ENCODE measurements at places on chromosomes 11 and 22. TPM values are rescaled to one million over a fixed set of nuclear protein-coding genes. Genes with fewer than 3 reads are reported as not detected.

DNA sequence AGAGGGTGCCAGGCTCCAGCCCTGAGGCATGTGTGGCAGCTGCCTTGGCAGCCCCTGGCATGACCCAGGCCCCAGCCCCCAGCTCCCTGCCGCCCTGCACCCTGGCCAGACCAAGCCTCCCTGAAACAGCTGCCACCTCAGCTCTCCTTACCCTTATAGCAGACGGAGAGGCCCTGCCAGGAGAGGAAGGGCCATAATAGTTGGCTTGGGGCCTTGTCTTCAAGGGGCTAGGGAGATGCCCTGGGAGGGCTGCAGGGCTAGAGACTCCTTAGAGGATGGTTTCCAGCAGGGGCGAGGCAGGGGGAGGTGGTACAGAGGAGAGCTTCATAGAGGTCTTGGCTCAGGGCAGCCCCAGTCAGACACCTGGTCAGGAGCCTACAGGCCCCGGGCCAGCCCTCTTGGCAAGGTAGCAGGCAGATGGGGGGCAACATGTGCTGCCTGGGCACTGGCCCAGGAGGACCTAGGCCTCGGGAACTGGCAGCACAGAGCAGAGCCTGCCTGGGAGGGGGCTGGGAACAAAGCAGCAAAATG, 13.0 kb downstream of the SMTN start:
- DNase-seq: no peak

- DNase-seq: no peak
Observed at GRCh38 chr11:130634961-130635473, 186.6 kb downstream of the ADAMTS15 start.

DNA sequence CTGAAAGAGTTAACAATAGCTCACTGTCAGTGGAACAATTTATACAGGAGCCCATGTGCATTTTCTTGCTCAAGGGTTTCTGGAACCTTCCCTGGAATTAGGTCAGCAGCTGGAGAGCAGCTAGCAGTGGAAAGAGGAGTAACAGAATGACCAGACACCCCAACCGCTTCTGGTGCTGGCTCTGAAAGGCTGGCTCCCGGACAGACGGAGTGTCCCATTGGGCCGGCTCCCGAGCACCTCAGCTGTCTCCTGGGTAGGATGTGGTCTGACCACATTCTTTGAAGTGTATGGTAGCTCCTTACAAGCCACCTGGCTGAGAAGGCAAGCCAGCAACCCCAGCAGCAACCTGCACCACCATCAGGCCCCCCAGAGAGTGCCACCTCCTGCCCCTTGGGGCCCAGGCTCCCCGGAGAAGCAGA, 44.7 kb downstream of the ABTB2 start:
- DNase-seq: no peak

- DNase-seq: no peak
Observed at GRCh38 chr11:131518305-131518838, 148.0 kb downstream of the NTM start.

DNA sequence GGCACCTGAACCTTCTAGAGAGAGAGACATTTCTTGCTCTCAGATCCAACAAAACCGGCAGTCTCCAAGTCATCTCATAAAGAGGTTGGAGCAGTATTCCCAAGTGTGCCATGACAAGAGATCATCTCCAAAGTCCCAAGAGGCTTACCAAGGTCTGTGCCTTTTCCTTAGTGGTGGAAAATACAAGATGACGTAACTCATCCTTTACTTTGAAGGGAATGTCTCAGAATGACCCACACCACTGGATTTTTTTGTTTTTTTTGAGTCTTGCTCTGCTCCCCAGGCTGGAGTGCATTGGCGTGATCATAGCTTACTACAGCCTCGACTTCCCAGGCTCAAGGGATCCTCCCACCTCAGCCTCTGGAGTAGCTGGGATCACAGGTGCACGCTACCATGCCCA, 71.0 kb upstream of the SLC22A12 start:
- no peak for DNase-seq

Gene LDHAL6A
- 1.2 TPM for polyA plus RNA-seq

Gene SELENOH
- 144 TPM for polyA plus RNA-seq

Gene TSSK2
- not detected for polyA plus RNA-seq

Gene PDGFD
- 29.8 TPM for polyA plus RNA-seq

Gene TMEM151A
- polyA plus RNA-seq: not detected

All from left renal cortex interstitium (tissue), 4 donors.